K562 (cell line): ENCODE measurements at places on chromosomes 4 and X.

- DNase-seq: no peak
Observed at GRCh38 chr4:54016504-54016903, 47.9 kb downstream of the CHIC2 start.

GRCh38 chrX:101550751-101551379, 518 bp downstream of the ARMCX1 start:
- peak; percentile 7 for DNase-seq

- DNase-seq: no peak
Observed at GRCh38 chr4:173855015-173855414, 325.0 kb upstream of the HAND2 start.

- DNase-seq: no peak
Observed at GRCh38 chr4:6196871-6197270, 3.5 kb downstream of the JAKMIP1 start.

GRCh38 chr4:18536428-18536827, 514.9 kb upstream of the LCORL start:
- DNase-seq: no peak

- no peak for DNase-seq
Observed at GRCh38 chrX:17706676-17707075, 30.6 kb upstream of the SCML1 start.

GRCh38 chr4:148998719-148999118, 556.5 kb upstream of the NR3C2 start:
- no peak for DNase-seq

DNA sequence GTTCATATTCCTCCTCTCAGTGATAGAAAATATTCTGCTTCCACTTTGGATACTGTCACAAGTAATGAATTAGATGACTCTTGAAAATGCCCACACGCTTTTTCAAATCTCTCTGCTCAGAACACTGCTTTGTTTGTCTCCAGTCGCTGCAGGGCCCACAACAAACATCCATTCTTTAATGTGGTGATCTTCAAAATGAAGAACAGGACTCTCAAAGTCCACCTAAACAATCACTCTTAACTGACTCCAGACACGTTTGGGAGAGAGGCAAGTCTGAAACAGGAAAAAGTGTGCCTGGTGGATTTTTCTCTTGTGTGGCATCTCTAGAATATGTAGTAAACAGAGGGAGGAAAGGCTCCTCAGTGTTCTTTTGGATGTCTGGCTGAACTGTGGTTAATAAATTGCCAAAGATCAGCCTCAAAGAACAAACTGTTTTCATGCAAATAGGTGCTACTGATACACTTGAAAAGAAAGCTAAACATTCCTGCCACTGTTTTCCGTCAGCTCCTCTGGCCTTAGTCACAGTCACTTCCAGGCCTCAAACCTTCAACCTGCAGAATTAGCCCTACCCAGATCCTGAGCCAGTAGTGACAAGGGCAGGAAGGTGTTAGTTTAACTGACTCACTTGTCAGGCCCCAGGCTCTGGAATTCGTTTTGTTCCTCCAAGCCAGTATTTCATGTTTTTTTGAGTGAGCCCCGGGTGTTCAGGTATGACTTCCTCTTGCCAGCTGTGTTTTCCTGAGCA, 259.6 kb upstream of the GPC4 start:
- no peak for DNase-seq

GRCh38 chr4:156971676-156972378, at the start of gene PDGFC:
TSS of gene PDGFC (minus strand) at chr4:156971799. CDS start at chr4:156970903, 896 bp downstream.
- DNase-seq: peak; percentile 8

GRCh38 chrX:121298499-121298898, 251.1 kb downstream of the GLUD2 start:
- DNase-seq: no peak

DNA sequence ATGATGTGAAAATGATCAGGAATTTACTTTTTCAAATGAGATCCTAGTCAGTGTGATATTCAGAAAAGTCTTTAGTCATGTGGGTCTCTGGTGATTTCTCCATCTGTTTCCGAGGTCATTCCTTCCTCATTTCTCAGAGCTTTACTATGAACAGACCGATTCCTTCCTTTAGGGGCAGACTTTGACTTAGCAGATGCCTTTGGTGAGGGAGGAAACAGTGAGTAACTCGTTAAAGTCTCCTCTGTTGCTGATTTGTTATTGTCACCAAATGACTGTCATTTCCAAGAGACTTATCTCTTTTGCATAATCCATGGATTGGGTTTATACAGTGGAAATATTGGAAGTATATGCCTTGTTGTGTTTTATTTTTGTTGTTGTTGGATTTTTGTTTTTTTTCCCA, 76.2 kb upstream of the CD99 start:
- peak; percentile 14 for DNase-seq

- no peak for DNase-seq
Observed at GRCh38 chr4:183852910-183853547, 52.1 kb upstream of the STOX2 start.

- no peak for DNase-seq
Observed at GRCh38 chr4:186861317-186861716, 137.7 kb upstream of the FAT1 start.

GRCh38 chr4:3365326-3365725, 72.5 kb downstream of the RGS12 start:
- DNase-seq: no peak

DNA sequence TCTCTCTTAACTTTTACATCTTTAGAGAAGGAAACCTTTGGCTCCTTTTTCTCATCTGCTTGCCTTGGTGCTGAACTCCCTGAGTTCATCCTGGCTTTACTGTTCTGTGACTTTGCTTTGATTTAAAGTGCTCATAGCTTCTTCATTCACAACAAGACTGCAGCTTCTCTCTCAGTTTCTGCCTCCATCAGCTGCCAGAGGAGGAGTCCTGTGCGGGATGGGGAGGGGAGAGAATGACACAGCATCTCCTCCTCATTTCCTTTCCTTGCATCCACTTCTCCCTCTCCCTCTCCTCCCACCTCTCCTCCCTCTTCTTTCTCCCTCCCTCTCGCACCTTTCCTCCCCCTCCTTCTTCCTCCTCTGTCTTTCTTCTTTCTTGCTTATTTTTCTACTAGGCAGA, 42.0 kb downstream of the CBLL2 start:
- DNase-seq: no peak

DNA sequence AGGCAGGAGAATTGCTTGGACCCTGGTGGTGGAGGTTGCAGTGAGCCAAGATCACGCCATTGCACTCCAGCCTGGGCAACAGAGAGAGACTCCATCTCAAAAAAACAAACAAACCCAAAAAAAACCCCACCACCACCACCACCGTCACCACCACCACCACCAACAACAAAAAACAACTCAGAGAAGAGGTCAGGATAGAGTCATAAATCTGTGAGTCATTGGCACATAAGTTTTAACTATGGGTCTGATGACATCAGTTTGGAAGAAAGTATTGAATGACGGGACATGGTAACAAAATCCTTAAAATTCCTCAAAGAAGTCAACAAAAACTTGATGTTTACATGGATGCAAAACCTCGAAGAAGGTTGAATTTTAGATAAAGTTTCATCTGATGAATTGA, 288.0 kb upstream of the SFRP2 start:
- DNase-seq: no peak

DNA sequence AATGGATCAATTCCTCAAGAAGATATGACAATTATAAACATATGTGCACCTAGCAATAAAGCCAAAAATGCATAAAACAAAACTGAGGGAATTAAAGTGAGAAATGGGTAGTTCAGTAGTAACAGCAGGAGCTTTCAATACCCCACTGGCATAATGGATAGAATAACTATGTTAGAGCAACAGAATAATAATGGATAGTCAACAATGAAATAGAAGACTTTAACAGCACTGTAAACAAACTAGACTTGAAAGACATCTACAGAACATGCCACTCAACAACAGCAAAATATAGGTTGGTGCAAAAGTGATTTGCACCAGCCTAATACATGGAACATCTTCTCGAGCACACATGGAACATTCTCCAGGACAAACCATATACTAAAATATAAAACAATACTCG, 20.0 kb upstream of the MBNL3 start:
- DNase-seq: no peak

- DNase-seq: no peak
Observed at GRCh38 chrX:104502460-104502859, 63.5 kb upstream of the IL1RAPL2 start.

DNA sequence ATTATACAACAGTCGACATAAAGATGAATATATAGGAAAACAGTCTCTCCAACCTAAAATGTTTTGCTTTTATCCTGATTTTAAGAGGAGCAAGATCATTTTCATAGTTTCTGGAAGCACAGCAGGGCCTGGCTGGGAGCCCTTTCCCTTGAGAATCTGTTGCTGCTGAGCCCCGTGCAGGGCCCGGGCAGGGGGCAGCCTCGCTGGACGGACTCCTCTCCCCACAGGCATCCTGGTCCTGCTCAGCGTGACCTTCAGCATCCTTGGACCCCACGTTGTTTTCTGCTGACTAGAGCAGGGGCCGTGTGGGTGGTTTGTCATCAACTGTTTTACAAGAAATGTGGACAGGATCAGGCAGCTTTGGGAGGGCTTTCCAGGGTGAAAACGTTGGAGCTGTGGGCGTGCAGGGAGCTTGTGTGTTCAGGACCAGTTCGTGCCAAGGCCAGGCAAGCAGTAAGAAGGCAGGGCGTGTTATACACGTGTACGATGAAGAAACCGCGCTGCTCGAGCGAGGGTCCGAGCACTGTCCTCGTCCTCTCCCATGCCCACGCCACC, 25.0 kb downstream of the CPZ start:
- DNase-seq: no peak

GRCh38 chrX:55907968-55908607, 190.5 kb downstream of the RRAGB start:
- DNase-seq: peak; percentile 30

DNA sequence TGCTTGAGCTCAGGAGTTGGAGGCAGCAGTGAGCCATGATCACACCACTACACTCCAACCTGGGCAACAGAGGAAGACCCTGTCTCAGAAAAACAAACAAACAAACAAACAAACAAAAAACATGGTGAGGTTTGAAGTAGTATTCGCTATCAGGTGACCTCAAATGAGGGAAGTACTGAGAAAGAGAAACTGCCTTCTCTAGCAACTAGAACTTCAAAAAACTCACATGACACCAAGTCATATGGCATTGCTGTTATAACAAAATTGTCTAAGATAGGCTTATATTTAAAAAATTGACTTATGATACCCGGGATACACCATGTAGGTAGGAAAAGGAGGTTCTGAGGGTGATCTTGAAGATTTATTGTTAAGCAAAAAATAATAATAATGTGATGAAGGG, 10.3 kb downstream of the MPP1 start:
- no peak for DNase-seq

DNA sequence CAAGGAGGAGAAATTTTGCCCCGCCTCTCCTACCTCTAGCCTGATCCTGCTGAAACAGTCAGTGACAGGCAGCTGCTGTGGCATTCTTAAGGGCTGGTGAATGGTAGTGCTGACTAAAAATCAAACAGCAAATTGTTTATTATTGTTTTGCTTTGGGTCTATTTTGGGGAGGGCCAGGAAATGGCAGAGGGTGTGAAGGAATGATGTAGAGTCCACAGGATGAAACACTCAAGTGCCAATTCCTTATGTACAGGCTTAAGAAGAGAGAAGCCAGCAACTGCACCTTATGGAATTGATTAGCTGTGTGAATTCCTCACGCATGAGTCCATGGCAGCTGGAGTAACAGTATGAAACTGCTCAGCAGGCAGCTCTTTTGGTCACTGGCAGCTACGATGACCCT, 39.7 kb downstream of the VEGFC start:
- no peak for DNase-seq

DNA sequence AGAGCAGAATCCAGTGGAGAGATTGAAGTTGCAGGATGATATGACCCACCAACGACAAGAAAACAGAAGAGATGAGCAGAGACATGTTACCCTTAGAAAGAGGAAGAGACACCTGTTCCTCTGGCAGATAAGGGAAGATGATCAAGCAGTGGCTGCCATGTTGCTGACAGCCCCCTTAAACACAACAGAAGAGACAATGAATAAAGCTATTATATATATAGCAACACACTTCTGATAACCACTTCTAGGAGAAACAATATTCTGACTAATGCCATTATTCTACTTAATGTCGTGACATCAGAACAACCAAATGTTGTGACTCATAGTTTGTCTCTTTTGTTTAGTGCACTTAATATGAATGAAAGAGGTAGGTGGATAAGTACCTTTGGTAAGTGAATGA, 44.9 kb downstream of the SH3RF1 start:
- DNase-seq: no peak

- no peak for DNase-seq
Observed at GRCh38 chr4:121278811-121279368, 101.9 kb downstream of the QRFPR start.

- DNase-seq: no peak
Observed at GRCh38 chr4:77777135-77777807, 41.9 kb downstream of the CNOT6L start.

GRCh38 chr4:186778134-186778533, 54.5 kb upstream of the FAT1 start:
- DNase-seq: no peak

DNA sequence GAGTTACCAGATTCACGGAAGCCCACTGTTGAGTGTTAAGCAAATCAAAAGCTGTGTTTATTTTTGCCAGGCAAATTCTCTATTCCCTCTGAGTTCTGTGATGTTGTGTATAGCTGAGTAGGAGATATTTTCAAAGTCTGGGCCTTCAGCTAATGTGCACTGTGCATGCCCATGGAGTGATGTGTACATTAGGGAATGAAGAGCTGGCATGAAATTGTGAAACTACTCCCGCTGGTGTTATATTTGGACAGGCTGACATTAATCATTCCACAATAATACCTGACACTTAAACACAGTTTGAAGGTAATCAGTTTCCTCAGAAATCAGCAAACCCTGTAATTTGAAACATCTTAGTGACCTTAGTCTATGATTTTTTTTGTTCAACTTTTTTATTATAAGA, 88.1 kb upstream of the MBNL3 start:
- DNase-seq: no peak

GRCh38 chr4:94345266-94345665, 2.6 kb upstream of the HPGDS start:
- no peak for DNase-seq

- DNase-seq: no peak
Observed at GRCh38 chr4:122854447-122855352, 28.1 kb downstream of the FGF2 start.

DNA sequence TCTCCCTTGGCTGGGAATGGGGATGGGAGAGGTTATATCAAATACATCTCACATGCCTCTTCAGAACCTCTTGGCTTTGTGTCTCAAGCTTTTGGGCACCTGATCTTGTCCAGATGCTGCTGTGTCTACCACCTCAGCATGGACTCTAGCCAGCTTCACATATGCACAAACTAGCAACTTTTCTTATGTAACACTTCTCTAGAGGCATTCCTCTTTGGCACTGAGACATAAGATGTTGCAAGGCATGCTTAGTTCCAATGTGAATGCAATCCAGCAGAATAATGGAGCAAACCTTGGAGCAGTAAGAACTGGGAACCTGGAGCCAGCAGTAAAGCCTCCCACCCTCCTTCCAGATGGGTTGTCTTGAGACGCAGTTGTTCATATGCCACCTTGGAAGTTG, 113.4 kb upstream of the TMEM47 start:
- DNase-seq: no peak

- DNase-seq: no peak
Observed at GRCh38 chr4:56637791-56638190, 43.3 kb downstream of the HOPX start.

GRCh38 chrX:76827672-76828071, 400.2 kb downstream of the MAGEE1 start:
- DNase-seq: no peak

GRCh38 chrX:11787564-11787963, 29.5 kb downstream of the MSL3 start:
- DNase-seq: peak; percentile 67

- DNase-seq: no peak
Observed at GRCh38 chr4:2300431-2301224, 38.7 kb upstream of the MXD4 start.

- DNase-seq: no peak
Observed at GRCh38 chr4:135050086-135050717, 848.6 kb upstream of the PABPC4L start.

GRCh38 chr4:1449475-1449832, 43.2 kb upstream of the NKX1-1 start:
- DNase-seq: no peak
